ENCODE measurements at places on chromosomes 1 and 21.

DNA sequence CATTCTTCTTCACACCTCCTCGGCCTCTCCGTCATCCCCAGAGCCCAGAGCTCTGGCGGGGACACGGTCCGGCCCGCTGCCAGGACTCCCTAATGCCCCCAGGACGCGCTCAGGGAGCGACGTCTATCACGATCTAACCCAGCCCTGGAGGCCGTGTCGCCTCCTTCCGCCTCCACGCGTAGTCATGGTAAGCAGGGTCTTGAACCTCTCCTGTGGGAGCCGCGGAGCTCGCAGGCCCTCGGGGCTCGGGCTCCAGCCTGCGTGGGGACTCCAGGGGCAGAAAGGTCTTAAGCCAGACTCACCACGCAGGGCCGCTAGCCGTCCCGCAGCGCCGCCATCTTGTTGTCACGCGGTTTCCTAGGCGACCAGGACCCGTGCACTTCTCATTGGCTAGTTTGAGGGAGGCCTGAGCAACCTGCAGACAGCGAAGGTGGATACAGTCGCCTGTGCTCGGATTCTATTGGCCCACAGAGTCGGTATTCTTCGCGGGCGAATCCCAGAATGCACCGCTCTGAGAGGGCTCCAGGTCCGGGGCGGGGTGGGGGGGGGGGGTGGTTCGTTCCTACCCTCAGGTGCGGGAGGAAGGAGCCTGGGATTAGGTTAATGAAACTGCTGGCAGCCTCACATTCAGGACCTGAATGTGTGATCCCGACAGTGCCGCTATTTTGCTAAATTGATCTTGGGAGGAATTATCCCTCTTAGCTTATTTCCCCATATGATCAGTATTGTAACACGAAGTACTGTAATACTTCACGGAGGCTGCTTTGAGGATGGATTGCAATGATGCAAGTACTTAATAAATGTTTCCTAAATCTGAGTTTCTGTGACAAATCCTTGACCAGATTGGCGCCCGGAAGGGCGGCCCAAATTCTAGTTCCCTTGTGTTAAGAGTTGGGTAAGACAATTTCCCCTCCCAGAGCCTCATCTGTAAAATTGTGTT is at the start of gene UBXN11:
Gene UBXN11 (minus strand): TSS at position 347 of the 940 bp plus-strand sequence. CDS start 3,753 bp downstream, outside the sequence.
- DNase-seq = peak; percentile 97

DNA sequence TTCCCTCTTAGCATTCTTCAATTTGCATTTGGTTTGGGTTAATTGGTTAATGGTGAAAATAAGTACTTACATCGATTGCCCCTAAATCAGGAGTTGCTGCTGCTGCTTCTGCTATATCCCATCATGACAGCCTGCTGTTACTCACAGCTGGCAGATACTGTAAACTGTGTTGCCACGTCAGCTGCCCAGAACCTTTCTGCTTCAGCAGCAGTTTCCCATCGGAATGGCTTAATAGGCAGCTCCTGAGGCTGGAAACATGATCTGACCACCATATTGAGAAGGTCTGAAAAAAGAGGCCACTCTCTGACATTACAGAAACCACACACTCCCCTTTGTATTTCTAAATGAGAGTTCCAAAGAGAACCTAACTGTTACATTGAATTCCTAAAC is 14.3 kb upstream of the SEC16B start:
- no peak for DNase-seq

GRCh38 chr1:162966613-162967012 is 102.5 kb upstream of the RGS4 start:
- DNase-seq = no peak

- peak; percentile 80 for DNase-seq
These were observed 67.4 kb downstream of the ARHGEF10L start for GRCh38 chr1:17606826-17607440.

DNA sequence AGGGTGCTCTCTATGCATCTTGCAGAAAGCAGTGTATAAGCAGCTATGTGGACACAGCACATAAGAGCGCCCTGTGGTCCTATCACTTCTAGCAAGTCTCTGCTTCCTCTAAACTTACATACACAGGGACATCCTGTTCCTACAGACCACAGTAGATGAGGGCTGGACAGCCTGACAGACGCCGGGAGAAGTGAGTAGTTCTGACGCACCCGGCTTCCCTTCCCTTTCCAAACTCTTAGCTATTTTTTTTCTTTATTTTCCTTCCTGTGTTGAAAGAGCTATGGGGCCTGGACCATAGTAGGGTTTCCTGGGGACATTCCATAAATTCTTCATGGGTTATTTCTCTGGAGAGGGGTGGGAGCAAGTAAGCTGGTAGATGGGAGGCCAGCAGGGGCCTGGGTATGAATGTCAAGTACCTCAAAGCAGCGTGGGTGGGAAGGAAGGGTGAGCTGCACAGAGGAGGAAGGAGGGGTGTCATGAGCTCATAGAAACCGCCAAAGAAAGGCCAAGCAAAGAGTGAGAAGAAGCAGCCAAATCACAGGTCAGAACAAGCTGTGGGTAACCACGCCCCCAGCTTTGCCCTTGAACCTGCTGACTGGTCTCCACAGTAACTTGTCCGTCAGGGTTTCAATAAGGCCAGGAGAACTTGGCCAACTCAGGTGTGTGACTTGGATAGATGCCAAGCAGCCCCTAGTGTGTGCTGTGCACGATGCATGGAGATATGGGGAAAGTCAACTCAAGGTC is 36.6 kb downstream of the PLXNA2 start:
- no peak for DNase-seq

DNA sequence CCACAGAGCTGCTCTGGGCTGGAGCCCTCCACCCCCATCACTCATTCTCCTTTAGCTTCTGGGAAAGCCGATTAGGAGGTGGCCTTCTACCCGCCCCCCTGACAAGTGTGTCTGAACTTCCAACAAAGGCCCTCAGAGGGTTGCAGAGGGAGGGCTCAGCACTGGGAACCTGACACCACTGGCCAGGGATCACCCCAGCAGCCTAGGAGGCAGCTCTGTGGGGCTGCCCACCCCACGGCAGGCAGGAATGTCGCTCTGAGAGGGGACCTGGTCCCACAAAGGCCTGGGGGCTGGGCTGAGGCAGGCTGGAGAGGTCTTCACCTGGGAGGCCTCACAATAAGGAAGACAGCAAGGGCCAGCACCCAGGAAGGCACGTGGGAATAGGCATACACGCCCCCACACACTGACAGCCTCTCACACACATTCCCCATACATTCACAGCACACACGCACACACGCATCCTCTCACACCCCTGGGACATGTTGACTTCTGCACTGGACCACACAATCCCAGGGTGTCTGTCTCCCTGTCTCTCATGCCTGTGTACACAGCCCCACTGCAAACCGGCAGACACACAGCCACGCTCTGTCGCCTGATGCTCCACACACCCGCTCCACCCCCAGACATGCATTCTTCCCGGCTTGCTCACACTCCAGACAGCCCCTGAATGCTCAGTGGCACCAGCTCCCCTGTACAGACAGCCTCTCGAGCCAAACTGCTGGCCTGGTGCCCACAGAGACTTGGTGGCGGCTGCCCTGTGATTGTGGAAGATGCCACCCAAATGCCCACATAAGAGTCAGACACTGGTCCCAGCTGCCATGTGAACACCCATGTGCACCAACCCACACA is 30.7 kb downstream of the DMBX1 start:
- no peak for DNase-seq

GRCh38 chr1:182415789-182416188 is 15.3 kb upstream of the TEDDM1 start:
- no peak for DNase-seq

DNA sequence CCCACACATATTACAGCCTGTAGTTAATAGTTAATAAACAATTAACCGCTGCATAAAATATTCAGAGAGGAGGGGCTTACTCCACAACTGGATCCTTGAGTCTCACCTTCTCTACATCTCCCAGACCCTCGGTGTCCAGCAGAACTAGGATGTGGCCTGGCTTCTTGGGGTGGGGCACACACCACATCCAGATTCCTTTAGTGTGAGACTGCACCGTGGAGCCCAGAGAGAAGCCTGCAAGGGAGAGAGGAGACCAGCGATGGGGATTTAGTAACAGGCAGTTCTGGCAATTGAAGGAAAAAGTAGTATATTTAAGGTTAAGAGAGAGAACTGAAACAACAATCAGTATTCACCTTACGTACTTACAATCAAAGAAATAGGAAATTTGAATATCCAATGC is 4.9 kb downstream of the GBP1 start:
- DNase-seq = no peak

Measured in GM13977 (cell line).